ENCODE measurements at places on chromosomes 2 and 18.

GRCh38 chr2:167134381-167135072 is 246.2 kb downstream of the XIRP2 start:
- DNase-seq: no peak

DNA sequence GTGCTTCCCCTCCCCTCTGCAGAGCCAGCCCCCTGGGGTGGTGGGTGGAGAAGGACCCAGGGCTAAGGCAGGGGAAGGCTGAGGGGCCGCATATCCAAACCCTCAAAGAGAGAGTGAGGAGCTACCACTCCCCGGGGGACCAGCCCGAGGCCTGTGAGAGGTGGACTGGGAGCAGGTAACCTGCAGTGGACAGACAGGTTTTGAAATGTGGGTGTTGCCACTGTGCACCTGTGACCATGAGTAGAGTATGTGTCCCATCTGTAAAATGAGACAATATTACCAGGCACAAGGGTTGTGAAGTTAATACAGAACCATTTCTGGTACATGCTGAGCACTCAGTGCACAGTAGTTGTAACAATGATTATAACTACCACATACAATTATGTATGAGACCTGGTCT is 51.2 kb upstream of the POMC start:
- no peak for DNase-seq

DNA sequence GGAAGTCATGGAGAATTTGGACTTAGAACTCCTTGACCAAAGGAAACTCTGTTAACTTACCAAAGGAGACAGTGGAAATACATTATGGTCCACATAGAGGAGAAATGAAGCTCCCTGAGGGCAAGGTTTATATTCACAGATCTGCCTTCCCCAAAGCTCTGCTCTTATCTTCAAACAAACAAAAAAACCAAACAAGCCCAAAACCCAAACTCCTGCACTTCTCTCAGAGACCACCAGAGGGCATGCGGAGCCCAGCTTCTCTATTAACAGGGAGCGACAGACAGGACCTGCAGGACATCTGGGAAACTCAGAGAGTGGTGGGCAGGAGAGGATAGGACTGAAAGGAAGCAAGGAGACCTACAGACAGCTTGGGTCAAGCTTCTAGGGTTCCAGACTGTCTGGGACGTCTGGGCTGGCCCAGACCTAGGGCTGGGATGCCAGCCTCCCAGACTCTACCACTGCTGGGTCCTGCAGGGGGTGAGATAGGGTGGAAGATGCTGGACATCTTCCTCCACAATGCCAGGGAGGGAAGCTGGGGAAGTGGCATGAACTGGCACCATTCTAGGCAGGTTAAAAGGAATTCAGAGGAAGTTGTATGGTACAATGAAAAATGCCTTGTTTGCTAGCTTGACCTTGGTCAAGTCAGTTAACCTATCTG is 4.0 kb upstream of the WNT10A start:
- peak; percentile 46 for DNase-seq

- no peak for DNase-seq
Measured at GRCh38 chr2:203685081-203685621, 21.3 kb upstream of the CD28 start.

DNA sequence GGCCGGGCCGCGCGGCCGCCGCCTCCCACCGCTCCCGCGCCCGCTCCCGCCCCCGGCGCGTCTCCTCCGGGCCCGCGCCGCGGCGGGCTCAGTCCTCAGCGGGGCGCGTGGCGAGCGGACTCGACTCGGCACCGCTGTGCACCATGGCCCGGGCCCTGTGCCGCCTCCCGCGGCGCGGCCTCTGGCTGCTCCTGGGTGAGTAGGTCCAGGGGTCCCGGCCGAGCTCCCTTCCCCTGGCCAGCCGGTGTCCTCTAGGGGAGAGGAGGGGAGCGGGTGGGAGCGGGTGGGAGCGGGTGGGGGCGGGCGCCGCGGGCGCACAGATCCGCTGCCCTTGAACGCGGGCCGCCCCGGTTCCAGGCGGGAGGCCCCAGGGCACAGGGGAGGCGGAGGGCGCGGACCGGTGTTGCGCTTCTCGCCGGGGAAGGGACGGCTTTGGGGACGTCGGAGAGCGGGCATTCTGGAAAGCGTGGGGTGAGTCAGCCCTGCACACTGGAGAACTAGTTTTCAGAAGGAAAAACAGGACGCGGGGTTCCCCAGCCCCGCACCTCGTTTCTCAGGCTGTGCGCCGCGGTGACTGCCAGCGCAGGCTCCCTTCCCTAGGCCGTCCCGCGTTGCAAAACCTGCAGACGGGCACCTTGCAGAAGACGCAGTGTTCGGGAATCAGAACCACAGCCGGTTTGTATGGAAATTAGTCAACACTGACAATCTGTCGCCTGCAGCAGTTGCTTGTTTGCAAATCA is at the start of gene RAMP1:
Gene RAMP1, plus strand, starts transcription at position 91 of the 740 bp plus-strand sequence. Its CDS starts 53 bp downstream, at position 144.
- peak; percentile 71 for DNase-seq

- DNase-seq: no peak
Measured at GRCh38 chr2:231361701-231362554, 33.6 kb upstream of the B3GNT7 start.

DNA sequence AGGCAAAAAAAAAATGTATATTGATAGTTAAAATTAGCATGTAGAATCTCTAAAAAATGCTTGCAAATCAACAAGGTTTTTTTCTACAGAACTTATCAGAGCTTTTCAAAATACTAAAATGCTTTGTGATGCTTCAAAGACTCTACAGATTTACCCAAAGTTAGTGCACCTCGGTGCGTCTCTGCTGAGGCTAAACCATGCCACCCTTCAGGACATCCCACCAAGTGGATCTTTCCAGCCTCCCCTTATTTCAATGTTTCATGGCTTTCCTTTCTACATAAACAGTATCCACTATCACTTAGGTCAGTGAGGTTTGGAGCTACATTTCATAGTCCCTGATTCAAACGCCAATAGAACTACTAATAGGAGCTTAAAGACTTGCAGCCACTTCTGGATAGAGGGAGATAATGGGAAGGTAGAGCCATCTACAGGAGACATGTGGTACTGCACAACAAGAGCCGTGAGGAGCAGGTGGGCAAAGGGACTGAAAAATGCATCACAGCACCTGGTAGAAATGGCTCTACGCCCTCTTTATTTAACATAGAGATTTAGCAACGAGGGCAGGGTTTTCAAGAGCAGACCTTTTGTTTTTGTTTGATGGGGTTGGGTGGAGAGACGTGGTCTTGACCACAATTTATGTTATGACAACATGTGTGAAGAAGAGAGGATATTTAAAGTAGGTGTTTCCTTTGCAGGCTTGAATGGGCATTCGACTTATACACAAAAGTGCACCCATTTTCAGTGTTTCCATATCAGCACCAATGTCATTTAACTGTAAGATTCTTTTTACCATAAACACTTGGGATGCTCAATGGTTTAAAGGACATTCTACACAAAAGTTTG is 56.1 kb upstream of the SLC35G4 start:
- peak; percentile 11 for DNase-seq

- no peak for DNase-seq
Measured at GRCh38 chr2:188789951-188790350, 184.2 kb upstream of the COL3A1 start.
